NCI-H1436 treated with DMSO at 0.1 percent for 48 hours (cell line): ENCODE measurements at places on chromosomes 7 and 10.
A peak's percentile ranks its signal among the peaks of the same experiment; 100 is the strongest.

DNA sequence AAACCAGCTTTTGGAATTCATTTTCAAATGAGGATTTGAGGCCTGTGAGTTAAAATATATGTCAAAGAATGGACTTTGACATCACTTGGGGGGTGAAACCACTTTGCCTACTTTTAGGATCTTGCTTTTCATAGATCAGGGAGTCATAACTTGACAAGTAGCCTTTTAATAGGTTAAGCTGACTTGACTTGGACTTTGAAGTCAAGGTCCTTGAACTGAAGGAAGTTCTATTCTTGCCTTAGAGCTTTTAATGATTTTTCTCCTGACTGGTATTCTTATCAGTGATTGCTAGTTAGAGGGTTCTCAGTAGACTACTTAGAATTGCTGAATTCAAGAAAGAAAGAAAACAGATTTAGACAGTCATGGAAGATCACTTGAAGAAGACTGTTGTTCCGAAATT lies 17.7 kb downstream of the AGR2 start:
- DNase-seq, result no peak

DNA sequence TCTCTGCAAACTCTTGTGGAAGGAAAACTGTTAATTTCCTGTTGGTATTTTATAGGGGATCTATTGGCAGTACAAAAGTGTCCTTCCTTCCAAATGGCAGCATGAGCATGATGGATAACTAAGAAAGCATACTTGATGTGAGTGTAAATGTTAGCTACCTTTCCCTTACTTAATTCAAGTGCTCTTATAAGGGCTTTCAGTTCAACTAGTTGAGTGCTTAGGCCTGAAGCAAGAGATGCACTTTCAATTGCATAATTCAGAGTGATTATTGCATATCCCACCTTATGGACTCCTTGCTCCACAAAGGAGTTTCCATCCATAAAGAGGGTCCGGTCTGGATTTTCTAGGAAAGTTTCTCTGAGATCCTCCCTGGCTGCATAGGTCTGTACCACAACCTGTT lies 56.3 kb upstream of the CYP2C8 start:
- no peak for DNase-seq

GRCh38 chr10:103934308-103934707 lies 16.3 kb upstream of the STN1 start:
- DNase-seq, result no peak

GRCh38 chr10:95880704-95881103 lies 27.1 kb upstream of the CC2D2B start:
- no peak for DNase-seq

DNA sequence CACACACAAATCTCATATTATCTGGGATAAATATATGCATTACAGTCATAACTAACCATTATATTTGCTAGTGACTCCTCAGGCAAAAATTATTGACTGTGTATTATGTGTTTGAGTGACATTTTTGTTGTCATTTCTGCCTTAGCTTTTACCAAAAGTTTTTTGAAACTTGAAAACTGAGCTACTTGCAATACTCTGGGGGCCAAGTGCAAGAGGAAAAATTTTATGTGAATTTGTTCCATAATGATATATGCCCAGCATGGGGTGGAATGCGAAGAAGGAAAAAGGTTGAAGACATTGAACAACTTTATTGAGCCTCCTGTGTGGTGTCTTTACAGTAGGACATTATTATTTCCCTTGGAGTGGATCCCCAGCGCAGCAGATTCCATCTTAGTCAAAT lies 176.8 kb upstream of the FERD3L start:
- DNase-seq, result no peak

- DNase-seq, result no peak
Measured at GRCh38 chr10:126108693-126109092, 212.3 kb downstream of the FANK1 start.

GRCh38 chr7:121510302-121510701 lies 114.2 kb upstream of the FAM3C start:
- no peak for DNase-seq

GRCh38 chr7:8389593-8390261 lies 43.7 kb upstream of the NXPH1 start:
- peak; percentile 61 for DNase-seq

GRCh38 chr7:155571581-155572345 lies 25.4 kb upstream of the CNPY1 start:
- DNase-seq, result no peak

GRCh38 chr10:91140995-91141549 lies 79.4 kb upstream of the PCGF5 start:
- no peak for DNase-seq

GRCh38 chr7:74403521-74404387 lies 50.0 kb upstream of the GTF2IRD1 start:
- no peak for DNase-seq

GRCh38 chr7:24920451-24921361 lies 59.3 kb downstream of the OSBPL3 start:
- DNase-seq, result no peak

DNA sequence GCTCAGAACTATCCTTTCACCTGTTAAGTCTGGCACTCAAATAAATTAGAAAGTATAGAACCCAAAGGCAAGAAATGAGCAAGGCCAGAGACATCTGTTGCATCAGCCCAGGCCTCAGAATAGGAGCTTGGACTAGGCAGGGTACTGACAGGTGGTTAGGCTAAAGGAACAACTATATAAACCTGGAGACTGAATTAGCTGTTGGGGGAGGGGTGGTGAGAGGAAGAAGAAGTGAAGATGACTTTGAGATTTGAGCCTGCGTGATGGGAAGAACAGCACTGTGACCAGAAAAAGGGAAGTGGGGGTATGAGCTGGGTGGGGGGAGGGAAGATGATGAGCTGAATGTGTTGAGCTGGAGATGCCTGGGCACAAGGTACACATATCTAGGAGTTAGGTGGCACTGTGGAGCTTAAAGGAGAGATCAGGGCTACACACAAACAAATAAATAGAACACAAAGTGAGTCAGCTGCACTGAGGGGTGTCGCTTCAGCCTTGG lies 244.7 kb downstream of the PTEN start:
- DNase-seq, result no peak
